ENCODE measurements at places on chromosomes 1 and 21.

DNA sequence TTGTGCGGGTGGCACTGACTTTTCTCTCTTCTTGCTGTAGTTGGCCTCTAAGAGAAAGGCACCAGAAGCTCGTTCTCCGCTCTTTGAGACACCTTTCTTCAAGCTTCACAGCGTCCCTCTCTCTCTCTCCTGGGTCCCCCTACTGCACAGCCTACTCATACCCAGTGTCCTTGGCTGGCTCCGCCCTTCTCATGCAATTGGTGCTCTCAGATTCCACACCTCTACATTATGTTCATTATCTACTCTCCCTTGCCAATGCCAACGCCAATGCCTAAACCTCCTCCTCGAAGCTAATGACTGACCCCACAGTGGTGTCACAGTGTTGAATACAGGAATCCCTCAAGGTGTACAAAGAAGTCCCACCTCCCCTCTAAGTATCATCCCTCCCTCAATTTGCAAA lies 4.8 kb upstream of the DNAJC28 start:
- no peak for DNase-seq

DNA sequence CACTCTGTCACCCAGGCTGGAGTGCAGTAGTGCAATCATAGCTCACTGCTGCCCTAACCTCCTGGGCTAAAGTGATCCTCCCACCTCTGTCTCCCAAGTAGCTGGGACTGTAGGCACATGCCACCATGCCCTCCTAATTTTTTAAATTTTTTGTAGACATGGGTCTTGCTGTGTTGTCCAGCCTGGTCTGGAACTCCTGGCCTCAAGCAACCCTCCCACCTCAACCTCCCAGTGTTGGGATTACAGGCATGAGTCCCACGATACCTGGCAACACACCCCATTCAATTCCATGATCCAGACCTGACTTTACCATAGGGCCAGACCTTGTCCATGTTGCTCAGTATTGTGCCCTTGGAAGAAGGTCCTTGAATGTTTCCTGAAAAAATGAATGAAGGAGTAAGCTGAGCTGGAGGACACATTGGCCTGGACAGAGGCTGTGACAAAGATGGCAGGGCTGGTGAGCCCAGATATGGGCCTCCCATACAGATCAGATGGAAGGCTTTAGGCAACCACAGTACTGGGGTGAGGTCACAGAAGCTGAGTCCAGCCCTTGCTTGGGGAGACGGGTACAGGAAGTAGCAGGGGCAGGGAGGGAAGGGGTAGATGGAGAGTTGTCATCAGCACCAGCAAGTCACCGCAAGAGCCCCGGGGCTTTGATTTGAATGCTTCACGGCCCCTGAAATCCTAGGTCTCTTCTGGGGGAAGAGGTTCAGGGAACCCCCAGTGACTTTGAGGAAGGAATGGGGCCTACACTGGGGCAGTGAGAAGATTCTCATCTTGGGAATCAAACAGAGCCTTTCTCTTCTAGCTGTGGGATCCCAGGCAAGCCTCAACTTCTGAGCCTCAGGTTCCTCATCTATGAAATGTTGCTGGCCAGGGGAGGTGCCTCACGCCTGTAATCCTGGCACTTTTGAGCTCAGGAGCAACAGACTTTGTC lies 40.1 kb upstream of the DMBX1 start:
- DNase-seq, result no peak

DNA sequence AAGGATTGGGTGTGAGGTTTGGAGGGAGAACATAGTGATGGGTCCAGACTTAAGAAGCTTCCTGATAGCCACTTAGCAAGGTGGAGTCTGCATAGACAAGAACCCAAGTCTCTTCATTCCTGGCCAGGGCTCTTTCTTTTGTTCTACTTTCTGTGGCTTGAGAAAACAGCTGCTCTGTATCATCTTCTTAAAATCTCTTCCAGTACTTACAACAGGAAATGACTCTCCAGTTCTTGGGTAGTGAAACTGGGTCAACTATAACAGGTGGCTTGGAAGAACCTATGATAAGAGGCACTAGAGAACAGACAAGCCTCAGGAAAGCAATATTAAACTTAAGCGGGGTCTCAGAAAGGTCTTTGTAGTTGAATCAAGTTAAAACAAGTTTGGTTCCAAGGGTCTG lies 148.1 kb upstream of the USP24 start:
- peak; percentile 58 for DNase-seq

DNA sequence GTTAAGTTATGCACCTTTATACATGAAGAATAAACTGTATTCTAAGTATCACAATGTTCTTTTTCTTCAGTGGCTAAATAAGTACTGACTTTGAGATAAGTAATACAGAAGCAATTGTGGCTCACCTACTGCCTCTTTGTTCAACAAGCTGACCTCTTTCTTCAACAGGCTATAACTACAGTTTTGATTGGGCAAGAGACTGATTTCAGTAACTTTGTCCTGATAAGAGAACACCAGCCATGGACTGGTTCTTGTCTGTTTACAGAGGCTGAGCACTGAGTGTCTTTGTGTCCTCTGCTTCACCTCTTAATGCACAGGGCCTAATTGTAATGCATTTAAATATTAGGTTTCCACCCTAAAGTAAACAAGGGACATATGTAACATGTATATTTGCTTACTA lies 34.6 kb upstream of the PDE4B start:
- no peak for DNase-seq

- no peak for DNase-seq
Observed at GRCh38 chr1:237042526-237042891, 525 bp downstream of the RYR2 start.

DNA sequence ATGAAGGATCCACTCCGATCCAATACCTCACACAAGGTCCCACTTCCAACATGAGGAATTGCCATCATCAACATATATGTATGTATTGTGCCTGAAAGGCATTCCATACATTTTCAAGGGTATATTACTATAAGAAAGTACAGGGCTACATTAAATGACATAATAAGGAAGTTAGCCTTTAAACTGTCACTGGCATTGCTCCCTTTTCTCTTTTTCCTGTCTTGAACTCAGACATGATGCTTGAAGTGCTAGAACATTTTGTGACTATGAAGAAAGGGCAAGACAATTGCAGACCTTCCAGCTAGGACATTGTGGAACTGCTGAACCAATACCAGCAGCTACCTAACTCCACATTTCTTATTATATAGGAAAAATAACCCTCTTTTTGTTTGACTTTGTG lies 2.9 kb upstream of the TSPAN2 start:
- DNase-seq, result no peak

DNA sequence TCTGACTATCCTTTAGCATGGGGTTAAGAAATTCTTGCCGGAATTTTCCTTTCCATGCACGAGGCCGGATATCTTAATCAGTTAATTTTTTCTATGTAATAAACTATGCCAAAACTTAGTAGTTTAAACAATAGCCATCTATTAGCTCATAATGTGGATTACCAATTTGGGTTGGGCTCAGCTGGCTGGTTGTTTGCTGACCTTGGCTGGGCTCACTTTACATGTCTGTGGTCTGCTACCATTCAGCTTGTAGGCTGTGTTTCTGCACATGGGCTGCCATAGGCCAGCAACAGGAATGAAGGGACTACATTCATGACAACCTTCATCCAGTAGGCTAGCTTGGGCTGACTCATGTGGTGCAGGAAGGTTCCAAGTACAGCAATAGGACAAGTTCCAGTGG lies 56.0 kb upstream of the NTPCR start:
- DNase-seq, result no peak

DNA sequence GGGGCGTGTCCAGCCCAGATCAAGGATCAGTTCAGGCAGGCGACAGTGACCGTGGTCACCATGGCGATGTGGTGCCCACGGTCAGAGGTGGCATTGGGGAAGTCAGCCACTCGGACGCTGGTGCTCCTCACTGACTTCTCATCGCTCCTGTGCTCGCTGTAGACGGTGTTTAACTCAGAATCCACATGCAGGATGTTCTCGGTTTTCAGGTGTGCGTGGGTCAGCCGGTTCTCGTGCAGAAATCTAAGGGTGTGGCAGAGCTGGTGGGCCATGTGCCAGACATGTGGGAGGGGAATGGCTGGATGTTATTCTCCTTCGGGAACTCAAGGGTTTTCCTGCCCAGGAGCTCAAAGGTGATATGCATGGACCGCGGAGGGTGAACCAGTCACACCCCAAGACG lies 11.7 kb downstream of the OR2AJ1 start:
- no peak for DNase-seq

GRCh38 chr1:35326246-35326866 lies 57.8 kb downstream of the ZMYM4 start:
- no peak for DNase-seq

DNA sequence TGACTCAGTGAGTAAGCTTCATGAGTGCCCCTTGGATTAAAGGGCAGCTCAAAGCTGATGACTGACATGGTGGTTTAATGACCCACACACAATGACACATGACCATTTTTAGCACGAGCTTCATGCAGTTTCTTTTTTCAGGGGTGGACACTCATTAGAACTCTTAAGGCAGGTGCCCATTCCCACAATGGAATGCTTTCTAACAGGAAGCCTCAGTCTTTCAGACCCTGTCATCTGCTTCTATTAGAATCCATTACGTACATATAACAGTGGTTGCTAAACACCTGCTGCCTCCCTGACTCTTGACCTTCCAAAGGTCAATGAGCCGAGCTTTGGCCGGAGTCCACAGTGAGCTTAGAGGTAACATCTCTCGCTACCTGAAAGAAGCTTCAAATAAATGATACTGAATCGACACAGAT lies 27.4 kb downstream of the AKNAD1 start:
- peak; percentile 60 for DNase-seq

DNA sequence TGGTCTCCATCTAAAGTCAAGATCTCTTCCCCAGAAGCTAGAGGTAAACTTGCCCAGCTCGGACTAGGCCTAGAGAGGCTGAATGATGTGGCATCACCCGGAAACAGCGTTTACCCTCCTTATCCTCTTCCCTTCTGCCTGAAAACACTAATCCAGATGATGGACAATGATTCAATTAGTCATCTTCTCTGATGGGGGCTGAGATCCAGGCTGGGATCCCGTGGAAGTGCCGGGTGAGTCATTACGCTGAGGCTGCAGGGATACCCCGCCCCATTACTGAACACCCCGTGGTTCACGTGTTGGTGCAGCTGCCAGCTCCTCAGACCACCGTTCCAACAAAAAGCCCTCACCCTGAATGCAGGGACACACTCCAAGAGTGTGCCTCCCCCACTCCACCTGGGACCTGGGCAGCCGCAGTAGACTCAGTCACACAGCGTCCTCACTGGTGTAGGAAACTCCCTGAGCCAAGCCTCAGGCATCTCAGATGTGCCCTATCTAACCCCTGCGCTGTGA lies 2.0 kb downstream of the S100A6 start:
- peak; percentile 90 for DNase-seq
